ENCODE measurements at places on chromosomes 3 and 15.

- DNase-seq = peak; percentile 22
Observed at GRCh38 chr3:106339551-106339950, 470.7 kb upstream of the CBLB start.

- no peak for DNase-seq
Observed at GRCh38 chr3:131393868-131394267, 12.3 kb downstream of the NUDT16 start.

GRCh38 chr15:20349774-20350498 lies 191.7 kb downstream of the GOLGA6L6 start:
- no peak for DNase-seq

GRCh38 chr3:37096975-37097374 lies 77.4 kb downstream of the LRRFIP2 start:
- DNase-seq = peak; percentile 62

DNA sequence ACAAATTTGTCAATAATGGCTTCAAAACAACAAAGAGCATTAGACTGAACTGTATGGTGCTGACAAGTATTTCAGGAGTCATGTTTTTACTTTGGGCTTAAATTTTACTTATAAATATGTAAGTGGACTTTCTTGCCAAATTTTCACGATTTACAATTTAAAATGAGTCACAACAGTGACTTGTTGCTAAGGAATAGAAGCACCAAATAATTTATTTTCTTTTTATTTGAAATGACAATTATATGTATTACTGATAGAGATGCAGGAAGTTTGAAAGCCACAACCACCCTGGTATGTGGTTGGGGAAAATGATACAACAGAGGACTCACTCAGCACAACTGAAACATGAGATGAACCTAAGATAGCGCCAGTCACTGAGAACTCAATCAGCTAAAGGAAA lies 90.3 kb downstream of the FMN1 start:
- peak; percentile 73 for DNase-seq

GRCh38 chr15:82921242-82921641 lies 31.3 kb downstream of the HOMER2 start:
- DNase-seq = no peak

- DNase-seq = peak; percentile 45
Observed at GRCh38 chr3:16298891-16299290, 33.9 kb downstream of the OXNAD1 start.

DNA sequence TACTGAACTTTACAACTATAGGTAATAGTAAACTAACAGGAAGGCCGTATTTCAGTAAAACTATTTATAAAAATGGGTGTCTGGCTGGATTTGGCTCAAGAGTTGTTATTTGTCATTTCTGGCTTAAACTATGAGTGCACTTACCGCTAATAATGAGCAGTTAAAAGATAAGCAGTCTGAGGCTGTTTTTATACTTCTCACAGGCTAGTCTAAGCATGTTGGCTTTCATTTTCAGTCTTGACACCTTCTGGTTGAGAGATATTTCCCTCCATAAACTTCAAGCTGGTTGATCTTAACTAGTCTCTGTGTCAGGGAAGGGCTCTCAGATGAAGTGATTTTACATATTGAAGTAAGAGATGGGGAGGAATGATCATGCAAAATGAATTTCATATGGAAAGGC lies 96.1 kb downstream of the RSRC1 start:
- peak; percentile 12 for DNase-seq

- no peak for DNase-seq
Observed at GRCh38 chr3:126518779-126519177, 1.2 kb upstream of the UROC1 start.

GRCh38 chr3:146124126-146124801 lies 36.7 kb downstream of the PLOD2 start:
- DNase-seq = peak; percentile 40

- peak; percentile 67 for DNase-seq
Observed at GRCh38 chr3:184603151-184604030, 41.8 kb downstream of the EPHB3 start.

GRCh38 chr3:79125313-79125984 lies 642.3 kb downstream of the ROBO1 start:
- no peak for DNase-seq

DNA sequence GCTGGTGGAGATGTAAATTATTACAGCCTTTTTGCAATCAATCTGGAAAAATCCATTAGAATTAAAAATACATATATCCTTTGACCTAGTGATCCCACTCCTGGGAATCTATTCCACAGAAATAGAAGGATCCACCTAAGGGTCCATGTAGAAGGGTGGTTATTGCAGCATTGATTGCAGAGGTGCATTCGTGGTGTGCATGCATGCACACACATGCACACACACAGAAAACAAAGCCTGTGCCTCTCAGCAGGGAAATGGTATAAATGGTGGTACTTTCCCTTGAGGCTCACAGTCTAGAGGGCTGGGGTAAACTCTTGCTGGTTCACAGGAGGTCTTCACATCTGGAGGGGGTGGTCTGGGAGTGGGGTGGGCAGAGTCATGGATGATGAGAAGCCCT lies 19.4 kb upstream of the ADPGK start:
- no peak for DNase-seq

DNA sequence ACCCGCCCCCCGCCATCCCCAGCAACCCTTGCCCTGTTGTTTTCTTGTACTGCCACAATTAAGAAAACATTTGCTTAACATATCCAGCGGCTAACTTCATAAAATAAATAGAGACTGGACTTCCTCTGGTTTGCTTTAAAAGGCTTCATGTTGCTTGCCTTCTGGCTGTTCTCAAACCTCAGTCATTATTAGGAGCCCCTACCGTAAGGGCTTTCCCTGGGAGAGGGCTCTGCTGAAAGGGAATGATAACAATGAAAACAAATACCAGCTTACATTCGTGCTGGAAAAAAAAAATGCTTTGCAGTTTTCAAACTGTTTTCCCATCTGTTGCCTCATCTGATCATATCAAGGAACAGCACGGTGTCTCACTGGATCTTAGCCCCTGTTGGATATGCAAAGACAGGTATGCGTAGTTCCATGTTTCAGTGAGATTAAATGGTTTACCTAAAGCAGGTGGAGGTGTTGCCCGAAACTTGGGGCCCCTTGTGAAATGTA lies 77.2 kb upstream of the VGLL4 start:
- no peak for DNase-seq
